Esophagus squamous epithelium (tissue), 5 donors: ENCODE measurements at places on chromosomes 2 and 18.

DNA sequence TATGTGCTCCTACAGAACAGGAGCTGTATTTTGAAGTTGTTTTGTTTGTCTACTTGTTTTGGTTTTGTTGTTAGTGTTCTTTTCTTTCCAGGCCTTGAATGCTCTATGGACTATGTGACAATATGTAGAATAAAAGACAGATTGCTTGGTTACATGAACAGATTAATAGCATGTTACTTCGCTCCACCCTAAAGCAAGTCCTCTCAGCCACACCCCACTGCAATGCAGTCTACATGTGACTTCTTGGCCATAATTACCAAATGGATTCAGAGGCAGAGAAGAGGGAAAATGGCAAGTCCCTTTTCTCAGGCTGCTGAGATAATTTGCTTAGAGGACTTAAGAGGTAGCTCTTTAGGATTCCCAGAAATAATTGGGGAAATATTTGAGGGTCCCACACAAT lies 123.2 kb upstream of the CYP1B1 start:
- no peak for DNase-seq

- DNase-seq = no peak
Observed at GRCh38 chr2:27070653-27071276, 689 bp downstream of the OST4 start.

DNA sequence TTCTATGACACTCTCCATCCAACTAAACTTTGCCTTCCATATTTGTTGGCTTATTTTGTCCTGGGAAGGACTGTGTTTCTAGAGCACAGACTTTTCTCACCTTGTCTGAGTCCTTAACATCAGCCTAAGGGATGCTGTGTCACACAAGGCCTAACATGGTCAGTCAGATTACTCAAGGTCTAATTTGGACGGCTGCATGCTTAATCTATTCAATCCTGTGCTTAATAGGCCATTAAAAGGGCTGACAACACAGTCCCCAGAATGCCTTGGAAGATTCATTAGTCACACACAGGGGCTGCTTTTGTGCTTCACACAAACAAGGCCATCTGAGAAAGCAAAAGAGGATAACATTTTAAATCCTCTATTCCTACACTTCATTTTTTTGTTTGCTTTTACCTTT lies 84.0 kb downstream of the DYNAP start:
- DNase-seq = no peak

DNA sequence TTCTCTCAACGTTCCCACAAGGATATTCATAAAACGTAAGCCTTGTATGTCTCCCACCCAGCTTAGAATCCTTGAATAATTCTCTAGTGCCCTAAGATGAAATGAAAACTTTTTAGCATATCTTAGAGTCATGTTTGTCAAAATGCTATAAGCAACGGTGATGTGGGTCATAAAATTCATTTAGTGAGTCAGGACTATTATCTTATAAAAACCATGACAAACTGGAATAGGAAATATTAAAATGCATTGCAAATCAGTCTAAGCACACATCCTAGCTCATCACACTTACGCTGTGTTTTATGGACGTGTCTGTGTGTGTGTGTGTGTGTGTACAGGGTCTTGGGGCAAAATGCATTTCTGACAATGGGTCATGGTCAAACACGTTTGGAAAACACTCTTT lies 119.9 kb upstream of the ST6GAL2 start:
- DNase-seq = no peak

DNA sequence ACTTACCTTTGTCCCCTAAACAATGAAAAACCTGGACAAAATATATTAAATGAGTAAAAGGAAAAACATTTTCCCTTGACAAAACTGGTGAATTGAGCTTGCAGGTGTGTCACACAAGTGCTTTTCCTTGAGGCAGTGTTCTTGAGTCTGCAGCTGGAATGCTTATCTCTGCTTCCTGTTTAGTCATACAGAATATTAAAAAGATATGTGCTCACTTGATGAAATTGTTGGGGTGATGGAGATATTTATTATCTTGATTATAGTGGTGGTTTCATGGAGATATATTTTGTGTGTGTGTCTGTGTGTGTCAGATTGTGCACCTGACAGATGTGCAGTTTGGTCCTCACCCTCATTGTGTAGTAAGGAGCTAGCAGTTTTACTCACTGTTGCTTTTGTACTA lies 3.3 kb downstream of the TAF1B start:
- DNase-seq = no peak

DNA sequence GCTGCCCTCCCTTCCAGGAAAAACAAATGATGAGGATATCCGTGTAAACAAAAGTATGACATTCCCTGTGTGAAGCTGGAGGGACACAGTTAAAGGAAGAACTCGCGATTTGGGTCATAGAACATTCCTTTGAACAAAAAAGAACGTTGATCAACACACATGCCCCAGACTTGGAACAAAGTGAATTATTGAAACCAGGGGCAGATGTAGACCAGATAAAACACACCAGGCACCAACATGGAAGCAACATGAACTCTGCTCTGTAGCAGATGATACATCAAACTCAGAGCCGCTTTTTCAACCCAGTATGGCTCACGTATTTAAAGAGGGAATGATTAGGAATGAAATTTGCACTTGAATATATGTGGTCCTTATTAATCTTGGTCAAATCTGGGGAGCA lies 206.5 kb downstream of the TMEM182 start:
- no peak for DNase-seq

GRCh38 chr2:118097657-118098056 lies 9.4 kb downstream of the INSIG2 start:
- DNase-seq = no peak

DNA sequence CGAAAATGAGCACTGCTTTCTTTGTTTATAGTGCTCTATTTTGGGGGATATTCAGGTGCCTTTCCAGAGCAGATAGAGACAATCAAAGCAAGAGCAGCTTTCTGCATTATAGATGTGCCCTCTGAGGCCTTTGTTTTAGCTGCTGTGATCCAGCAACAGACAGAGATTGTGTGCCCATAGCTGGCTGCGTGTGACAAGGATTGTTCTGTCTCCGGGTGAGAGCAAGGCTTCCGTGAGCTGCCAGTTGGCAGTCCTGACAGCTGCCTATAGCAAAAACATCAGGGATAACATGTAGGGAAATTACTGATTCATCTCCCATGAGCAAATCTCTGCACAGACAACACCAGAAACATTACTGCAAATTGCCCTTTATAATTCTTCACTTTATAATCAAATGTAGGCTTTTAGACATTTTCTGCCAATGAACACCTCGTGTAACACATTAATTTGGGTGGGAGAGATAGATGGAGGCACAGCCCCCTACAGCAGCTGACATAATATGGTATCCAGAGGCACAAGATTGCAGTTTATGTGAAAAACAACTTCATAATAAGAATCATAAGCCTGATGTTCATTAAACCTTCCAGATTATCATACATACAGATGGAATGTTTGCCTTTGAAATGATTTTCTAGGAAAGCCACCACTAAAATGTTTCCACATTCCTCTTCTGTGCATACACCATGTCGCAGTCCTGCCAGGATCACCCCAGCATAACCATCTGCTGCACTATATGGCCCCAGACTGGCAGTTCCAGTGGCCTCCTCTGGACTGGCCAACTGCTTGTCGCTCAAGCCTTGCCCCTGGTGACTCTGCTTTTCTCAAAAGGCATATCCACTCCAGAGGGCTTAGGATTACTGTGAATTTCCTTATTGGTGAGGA lies 131.2 kb downstream of the TRIB2 start:
- no peak for DNase-seq

DNA sequence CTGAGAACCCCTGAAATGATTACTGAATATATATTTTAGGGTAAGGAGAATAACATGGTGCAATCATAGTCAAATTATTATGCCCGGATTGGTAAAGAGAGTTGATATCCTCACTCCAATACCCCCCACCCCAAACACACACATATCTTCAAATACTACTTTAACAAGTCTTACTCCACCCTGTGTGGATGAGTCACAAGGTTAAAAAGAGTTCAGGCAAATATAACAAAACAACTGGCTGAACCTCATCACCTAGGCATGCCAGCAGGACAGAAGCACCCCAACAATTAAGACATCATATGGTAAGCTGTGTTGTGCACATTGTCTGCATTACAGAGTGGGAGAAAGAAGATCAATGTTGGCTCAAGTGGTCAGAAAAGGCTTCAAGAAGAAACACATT lies 857.4 kb downstream of the TDRD15 start:
- DNase-seq = no peak

GRCh38 chr2:55231546-55232083 lies 478 bp downstream of the CLHC1 start:
- DNase-seq = no peak

DNA sequence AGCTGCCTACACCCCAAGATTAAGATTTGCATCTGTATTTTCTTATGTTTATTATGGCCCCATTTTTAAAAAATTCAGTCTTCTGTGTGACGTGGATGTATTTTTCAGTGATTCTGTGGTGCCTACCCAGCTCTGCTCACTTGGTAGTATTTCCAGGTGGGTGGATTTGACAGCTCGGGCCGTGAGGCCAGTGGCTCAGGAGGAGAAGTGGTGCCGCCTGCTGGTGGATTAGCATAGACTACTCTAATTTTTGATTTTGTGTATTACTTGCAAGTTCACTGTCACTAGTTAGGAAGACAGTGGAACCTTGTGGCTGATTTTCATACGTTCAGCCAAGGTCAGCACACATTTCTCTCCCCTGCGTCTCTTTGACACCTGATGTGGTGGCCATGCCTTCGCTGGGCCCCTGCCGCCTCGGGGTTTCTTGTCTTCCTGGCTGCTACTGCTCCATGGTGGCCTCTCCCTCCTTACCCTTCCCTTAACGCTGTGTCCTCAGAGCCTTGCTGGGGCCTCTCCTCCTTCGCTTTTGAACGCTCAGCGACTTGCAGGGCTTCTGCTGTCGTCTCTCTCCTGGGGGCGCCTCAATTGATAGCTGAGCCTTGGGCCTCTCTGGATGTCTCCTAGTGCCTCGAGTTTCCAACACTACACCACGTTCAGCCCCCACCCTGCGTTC lies 89.4 kb downstream of the DGKD start:
- no peak for DNase-seq

- no peak for DNase-seq
Observed at GRCh38 chr18:35756506-35757117, 175.1 kb downstream of the GALNT1 start.

GRCh38 chr2:158745067-158745865 lies 49.9 kb upstream of the DAPL1 start:
- no peak for DNase-seq
